IMR-90 (cell line): ENCODE measurements at places on chromosomes 6 and 20. TPM values are rescaled to one million over a fixed set of nuclear protein-coding genes. Genes with fewer than 3 reads are reported as not detected.

DNA sequence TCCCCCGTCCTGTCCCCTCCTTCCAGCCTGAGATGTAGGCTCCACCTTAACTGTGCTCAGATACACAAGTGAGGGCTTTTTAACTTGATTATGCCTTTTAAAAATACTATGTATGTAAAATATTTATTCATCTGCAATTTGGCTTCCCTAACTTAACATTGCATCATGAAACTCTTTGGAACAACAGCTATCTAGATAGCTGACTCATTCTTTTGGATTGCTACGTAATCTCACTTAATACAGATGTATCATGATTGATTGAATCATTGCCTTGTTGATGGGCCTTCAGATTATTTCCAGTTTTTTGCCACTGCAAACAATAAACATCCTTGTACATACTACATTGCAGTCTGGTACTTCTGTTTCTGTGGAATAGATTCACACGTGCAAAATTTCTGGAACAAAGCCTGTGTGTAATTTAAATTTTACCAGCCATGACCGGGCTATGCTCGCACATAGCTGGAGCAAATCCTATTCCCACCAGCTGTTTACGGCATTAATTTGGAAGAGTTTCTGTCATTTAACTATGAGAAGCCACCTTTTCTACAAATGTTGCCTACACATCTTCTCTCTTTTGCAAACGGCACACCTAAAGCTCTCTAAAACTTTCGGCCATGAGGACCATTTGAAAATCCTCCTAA lies 6.5 kb downstream of the PRND start:
- DNase-seq = peak; percentile 32

DNA sequence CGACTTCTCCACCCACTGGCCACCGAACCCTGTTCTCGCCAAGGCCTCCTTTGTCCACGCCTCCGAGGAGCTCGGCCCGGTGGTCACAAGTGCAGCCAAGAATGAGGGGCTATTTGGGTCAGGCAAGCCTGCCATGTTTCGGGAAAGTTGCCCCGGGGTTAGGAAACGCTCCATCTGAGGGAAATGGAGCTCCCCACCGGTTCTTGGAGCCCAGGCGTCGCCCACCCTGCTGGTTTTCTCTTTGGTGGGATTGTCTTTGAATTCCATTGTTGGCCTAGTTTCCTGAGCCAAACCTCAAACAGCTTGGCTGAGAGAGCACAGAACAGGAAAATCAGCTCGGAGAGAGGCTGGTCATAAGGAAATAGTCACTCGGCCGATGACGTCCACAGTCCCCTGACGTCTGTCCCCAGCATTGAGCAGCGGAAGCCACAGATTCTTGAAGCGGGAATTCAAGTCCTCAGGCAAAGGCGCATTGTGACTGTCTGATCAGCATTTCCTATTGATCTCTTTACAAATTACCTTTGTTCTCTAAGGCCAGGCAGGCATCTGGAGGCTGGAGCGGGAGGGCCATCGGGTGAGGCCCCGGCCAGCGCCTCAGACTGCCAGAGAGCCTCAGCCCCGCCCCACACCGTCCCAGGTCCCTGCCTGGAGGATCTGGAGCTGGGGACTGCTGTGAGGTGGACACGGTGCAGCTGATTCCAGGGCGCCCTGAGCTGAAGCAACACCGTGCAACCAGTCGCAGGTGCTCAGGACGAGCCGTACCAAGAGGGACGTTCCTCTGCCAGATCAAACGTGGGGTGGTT lies 138.6 kb downstream of the DLL1 start:
- DNase-seq = no peak

DNA sequence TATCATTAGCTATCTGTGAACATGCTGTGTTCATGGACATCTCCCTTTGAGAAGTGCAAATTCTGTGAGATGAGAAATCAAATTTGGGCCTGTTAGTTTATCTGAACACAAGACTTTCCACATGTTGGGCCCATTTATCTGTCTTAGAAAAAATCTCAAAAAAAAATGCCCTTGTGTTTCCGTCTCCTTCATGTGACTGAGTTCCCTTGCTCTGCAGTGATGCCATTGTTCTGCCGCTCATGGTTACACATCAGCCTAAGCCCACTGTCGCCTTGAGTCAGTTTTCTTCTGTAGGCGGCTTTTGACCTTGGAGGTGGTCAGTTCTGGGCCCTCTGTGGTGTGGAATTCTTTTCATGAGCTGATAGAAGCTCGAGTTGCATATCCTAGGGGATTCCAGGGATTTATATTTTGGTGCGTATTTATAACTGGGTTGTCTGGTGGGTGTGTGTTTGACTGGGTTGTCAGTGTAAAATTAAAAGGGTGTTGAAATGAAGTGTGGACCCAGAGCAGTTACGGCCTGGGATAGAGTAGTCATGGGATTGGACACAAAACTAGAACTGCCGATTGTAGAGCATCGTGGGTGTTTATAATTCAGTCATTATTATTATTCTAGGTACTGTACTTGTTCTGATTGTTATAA lies 156.7 kb downstream of the JARID2 start:
- peak; percentile 9 for DNase-seq

DNA sequence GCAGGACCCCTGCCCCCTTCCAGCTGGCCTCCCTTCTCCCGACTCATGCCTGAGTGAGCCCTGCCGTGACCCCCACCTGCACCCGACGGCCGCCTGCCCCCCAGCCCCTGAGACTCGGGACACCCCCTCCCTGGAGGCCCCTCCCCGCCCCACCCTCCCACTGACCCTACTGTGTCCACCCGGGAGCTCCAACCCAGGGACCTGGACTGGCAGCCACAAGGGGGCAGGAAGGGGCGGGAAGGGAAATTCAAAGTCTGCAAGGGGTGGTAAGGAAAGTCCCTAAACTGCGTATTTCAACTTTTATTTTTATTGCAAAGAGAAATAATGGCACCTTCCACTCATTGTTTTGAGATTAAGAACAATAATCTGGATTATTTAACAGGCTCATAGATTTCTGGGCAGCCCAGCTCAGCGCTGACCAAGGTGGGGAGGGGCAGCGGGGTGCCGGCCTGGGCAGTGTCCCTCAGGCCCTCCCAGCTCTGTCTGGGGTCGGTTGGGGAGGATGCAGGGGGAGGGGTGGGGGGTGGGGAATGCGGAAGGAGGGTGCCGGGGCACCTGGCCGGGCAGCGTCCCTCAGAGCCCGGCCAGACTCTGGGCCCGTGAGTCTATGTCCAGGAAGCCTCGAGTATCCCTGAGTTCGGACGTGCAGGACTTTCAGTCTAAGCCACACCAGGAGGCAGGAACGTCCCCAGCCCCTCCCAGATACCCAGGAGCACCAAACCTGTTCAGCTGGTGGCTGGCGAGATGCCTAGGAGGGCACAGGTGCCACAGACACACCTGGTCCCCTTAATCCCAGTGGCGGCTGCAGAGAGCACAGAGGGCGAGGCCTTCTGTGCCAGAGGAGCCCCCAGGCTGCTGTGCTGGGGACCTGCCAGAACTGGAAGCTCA lies 1.3 kb upstream of the PTK6 start:
- DNase-seq = peak; percentile 22

Gene ZNF318
- 5.6 and 5.7 TPM in 2 replicates for total RNA-seq

GRCh38 chr20:51233345-51233744 lies 210.4 kb upstream of the KCNG1 start:
- no peak for DNase-seq

DNA sequence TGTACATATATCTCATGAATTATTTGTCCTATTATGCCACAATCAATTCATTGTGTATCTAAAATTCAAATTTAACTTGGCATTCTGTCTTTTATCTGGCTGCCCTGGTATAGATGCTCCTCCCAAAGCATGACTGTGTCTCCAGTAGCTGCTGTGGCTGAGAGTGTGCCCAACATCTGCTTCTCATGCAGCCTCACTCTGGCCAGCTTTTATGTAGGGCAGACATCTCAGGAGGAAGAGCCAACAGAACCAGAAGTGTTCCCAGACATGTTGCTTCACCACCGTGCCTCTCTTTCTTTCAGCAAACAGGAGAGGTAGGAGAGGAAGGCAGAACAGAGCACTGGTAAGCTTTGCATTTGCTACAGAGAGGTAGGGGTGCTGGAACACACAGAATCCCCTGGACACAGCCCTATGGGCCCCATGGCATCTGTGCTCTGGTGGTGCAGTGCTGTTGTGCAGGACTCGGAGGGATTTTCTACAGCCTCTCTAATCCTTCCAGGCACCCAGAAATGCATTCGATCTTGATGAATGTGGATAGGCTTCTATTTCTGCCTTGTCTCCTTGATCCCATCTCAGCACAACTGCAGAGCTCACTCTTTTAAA lies 637.1 kb downstream of the UTRN start:
- peak; percentile 42 for DNase-seq

Gene OR2B6
- not detected in 2 replicates for total RNA-seq

GRCh38 chr6:168086066-168086465 lies 7.1 kb upstream of the FRMD1 start:
- no peak for DNase-seq

DNA sequence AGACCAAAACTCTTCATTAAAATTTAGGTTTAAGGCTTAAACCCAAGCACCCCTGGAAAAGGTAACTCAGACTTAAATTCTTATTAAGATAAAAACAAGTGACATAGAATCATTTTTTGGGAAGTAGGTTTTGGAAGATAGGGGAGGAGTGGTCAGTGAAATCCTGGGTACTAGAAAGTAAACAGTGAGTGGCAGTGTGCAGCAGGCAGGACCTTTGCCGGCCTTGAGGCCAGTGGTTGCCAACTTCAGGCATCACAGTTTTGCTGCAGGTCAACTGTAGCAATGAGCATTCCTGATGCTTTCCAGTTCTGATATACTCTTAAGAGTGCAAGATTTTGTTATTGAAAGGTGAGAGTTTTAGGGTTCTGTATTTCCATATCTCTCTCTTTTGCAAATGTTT lies 69.3 kb upstream of the SUPT3H start:
- DNase-seq = no peak

Gene ISM1
- not detected in 2 replicates for total RNA-seq

DNA sequence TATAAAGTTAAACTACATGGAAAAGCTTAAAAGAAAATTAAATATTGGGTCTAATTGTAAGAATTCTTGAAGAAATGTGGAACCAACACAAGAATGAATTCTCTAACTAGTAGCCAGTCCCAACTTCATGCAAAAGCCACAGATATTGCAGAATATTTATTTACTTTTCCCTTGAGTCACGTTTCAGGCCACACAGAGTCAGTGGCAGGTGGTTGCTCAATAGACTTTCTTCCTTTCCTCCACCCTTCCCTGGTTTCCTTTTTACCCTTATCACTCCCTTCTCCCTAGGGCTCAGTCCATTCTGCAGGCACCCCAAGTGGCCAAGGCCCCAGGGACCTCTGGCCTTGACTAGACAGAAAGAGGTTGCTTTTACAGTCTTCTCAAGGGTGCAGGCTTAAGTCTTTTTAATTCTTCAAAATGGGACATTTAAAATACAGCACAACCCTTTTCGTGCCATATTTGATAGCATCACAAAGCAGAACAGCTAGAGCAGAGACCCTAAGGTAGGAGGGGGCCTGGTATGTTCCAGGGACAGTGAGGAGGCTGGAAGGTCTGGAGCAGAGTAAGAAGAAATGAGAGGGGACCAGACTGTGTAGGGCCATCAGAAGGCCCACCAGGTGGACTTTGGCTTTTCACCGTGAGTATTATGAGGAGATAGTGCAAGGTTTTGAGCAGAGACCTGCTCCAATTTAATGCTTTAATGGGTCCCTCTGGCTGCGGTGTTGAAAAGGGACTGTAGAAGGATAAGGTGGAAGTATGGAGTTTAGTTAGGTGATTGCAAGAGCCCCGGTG lies 65.0 kb downstream of the HDDC2 start:
- peak; percentile 76 for DNase-seq

Gene C6orf132
- 0.72 and 1.1 TPM in 2 replicates for total RNA-seq

Gene TUBB2B
- total RNA-seq = 13.3 and 13.6 TPM in 2 replicates

Gene BPIFB2
- total RNA-seq = not detected in 2 replicates
